ENCODE measurements at places on chromosomes 6 and 20.

GRCh38 chr20:32438331-32438858 is 80.3 kb downstream of the ASXL1 start:
- no peak for DNase-seq

- DNase-seq: no peak
Measured at GRCh38 chr20:60402189-60403058, 444.2 kb downstream of the CDH26 start.

- no peak for DNase-seq
Measured at GRCh38 chr6:89385156-89385667, 26.9 kb downstream of the RRAGD start.

GRCh38 chr6:1111361-1111760 is 200.5 kb upstream of the FOXQ1 start:
- DNase-seq: no peak

DNA sequence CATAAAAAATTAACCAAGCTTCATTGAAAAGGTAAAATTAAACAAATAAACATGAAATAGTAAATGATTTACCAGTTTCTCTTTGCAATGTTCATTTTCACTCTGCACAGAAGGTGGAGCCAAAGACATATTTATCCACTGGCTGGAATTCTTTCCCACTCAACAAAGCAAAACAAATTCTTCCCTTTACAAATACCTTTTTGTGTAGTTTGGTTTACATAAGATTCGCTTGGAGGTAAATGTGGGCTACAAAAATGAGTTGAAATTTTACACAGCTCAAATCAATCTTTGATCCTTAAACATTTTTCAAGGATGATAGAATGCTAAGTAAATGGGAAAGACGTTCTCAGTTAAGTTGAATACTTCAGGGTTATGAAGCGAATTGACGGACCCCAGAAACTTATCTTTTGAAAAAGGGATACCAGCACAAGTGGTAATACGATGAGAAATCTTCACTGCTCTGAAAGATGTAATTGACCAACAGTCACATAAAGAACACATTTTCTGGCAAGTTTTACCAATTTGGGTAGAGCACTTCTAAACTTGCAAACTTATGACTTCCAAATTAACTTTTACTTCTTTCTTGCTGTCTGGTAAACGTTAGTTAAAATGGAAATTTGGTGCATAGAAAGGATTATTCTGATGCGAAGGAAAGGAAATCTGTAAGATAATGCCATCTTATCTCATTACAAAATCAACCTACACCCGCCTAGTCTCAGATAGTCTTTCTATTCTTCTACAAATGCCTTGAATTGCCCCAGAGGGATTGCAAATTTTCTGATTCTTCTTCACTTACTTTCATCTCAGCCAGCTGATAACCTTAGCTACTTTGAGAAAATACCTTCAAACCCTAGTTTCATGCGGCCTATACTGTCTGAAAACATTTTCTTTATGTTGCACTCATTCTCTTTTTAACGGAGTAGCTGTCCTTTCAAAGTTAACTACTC is 4.7 kb upstream of the GJA1 start:
- DNase-seq: no peak

- DNase-seq: no peak
Measured at GRCh38 chr20:10180651-10181235, 37.9 kb upstream of the SNAP25 start.

DNA sequence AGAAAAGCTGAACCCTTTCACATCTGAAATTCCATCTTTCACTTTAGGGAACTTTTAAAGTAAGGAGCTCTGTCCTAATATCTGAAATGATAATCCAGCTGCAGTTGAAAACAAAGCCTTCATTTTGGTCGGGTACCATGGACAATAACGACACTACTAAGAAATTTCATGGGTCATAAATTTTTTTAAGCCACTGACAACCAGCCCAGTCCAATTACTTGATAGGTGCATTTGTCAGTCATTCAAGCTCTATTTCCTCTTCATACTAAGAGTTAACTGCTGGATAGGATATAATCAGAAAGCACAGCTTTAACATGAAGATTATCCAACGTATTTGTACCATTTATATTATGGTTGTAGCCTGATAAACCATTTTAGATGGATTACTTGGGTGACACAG is 52.5 kb downstream of the MMUT start:
- no peak for DNase-seq

DNA sequence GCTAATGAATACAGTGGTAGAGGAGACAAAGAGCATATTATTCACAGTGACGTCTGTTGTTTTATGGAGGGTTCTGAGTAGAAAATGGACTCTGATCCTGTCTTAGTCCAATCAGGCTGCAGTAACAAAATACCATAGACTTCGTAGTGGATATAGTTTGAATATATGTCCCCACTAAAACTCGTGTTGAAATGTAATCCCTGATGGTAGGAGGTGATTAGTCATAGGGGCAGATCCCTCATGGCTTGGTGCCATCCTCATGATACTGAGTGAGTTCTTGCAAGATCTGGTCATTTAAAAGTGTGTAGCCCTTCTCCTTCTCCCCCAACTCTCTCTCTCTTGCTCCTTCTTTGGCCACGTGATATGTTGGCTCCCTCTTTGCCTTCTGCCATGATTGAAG is 82.5 kb downstream of the CD83 start:
- DNase-seq: no peak

DNA sequence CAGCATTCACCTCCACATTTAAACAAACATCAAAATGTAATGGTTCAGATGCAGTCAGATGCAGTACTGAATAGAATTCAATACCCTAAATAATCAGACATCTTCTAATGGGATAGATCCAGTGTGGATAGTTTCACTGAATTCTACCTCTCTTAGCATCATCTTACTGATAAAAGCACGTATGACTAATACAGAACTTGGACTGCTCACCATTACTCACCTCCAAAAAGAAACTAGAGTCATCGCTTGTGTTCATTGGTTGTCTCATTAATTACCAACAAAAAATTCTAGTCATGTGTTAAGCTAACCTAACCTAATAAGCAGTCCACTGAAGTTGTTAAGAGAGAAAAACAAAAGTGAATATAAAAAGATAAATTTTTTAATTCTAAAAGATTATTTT is 165.9 kb upstream of the IRAK1BP1 start:
- DNase-seq: no peak

- DNase-seq: no peak
Measured at GRCh38 chr6:125188594-125189203, 35.1 kb downstream of the TPD52L1 start.

All from stimulated activated CD8-positive, alpha-beta memory T cell treated with anti-CD3 and anti-CD28 coated beads, Interleukin-2, amount 100 ng/mL, for 1 hour (primary cell).